ENCODE measurements at places on chromosomes 2 and 18.

GRCh38 chr2:117058366-117058765 lies 756.1 kb upstream of the DDX18 start:
- DNase-seq: no peak

- DNase-seq: no peak
These were observed 17.0 kb upstream of the ARHGEF4 start for GRCh38 chr2:130819608-130820278.

DNA sequence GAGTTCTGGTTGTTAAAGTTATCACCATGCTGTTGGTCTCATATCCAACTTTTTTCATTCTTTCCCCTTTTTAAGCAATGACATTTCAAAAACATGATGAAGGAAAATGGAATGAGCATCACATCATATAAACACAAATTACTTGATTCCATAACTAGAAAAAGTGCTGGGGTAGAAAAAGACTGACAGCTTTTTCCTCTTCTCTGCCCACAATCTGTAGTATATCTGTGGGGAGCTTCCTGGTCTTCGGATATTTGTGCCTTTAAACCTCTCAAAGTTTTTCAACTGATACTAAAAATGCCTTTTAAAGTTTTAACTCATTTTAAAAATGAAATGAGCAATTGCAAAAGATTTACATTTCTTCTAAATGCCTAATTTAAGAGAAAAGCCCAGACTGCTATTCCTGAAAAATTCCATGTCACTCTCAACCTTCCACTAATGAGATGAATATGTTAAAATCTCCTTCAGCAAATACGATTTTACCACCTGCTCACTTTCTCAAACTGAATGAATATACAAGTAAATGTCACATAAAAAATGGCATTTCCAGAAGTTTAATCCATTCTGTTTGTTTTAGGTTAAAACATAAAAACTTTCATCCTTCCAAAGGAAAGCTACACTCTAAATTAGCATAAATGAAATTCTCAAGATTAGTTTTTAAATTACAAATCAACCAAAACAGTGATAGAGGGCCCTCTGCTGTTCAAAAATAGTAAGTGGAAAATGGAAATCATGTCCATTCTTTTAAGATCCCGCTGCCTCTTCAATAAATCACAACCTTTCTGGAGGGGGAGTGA lies 2.1 kb downstream of the DNAH7 start:
- no peak for DNase-seq

DNA sequence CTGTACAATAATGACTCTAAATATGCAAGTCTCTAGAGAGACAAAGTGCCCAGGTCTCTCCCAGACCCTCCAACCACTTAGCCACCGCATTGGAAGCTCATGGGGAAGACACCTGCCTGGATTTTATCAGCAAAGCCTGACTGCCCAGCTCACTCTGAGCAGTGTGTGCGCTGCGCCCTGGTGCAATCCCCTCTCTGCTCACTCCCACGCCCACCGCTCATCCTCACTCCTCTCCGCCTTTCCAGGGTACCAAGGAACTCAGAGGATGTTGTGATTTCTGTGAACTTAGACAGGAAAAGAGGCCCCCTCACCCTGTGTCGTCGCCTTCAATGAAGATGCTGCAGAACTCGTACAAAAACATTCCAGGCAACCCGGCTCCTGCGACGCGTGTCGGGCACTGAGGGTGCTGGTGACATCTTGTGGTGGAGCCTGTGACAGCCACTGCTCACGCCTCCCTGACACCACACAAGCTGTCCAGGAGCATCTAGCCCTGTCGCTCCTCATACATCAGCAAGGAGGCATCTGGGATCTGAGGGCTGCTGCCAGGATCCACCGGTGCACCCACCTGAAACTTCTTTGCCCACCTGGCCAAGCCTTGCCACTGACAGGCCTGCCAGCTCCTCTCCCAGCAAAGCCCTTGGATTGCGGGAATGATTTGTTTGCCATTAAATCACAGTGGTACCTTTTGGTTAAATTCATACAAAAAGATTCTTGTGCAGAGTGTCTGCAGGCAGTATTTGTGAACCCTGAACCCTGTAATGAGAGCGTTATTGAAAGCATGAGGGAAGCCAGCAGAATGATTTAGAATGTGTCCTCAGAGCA lies 220.4 kb downstream of the ZNF516 start:
- no peak for DNase-seq

GRCh38 chr2:143823876-143824275 lies 694.7 kb downstream of the ARHGAP15 start:
- no peak for DNase-seq

DNA sequence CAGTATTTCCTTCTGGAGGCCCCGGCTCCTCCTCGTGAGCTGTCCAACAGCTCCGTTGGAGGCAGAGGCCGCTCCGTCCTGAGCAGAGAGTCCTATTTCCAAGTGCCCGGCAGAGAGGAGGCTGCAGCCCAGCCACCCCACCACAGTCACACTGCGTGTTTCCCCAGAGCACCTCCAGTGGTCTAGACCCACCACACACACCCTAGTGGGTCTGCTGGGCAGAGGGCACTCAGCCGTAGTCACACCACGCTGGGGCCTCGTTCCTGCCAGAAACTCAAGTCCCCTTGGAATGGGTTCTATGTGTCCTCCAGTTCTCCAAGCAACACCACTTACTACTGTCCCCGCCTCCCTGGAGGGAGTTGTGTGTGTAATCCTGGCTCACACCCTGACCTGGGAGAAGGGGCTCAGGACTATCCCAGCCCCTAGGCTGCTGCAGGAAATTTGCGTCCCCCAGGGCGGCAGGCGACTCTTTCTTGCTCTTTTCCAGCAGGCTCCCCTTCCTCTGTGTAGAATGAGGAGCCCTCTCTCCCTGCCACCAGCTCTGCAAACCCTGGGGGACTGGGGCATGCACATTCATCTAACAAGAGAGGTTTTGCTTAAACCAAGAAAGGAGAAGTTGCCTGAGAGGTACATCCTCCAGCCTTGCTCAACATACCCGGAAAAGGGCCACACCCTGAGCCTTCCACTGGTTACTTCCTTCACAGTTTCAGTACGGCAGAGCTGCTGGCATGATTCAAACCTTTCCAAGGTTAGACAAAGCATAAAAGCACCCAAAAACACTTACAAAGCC lies 114.1 kb downstream of the NDUFA10 start:
- DNase-seq: no peak
